ENCODE measurements at places on chromosomes 2 and 18.

DNA sequence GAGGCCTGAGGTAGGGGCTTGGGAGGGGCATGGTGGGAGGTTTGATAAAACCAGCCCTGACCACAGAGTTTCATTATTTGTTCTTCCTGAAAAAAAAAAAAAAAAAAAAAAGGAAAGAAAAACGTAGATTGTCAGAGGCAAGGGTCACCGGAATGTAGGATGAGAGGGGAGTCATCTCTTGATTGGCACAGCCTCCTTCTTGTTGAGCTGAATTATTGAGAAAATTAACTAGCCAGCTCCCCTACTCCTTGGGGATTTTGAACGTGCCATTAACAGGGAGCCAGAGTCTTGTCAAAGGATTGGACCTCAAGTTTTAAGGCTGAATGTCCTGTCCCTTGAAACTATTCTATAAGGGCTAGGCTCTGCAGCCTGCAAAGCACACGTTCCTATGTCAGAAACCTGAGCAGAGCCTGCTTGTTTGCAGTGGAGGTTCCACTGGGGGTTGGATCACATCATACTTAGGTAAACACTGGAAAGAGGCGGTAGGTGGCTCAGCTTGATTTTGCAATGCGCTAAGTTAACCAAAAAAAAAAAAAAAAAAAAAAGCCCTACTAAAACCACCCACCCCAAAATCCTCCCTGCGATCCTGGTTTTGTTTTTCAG, 2.3 kb downstream of the INHBB start:
- no peak for DNase-seq

GRCh38 chr18:36132756-36133155, 3.1 kb downstream of the ELP2 start:
- DNase-seq = no peak

GRCh38 chr18:43115076-43115921, at the start of gene RIT2:
RIT2 (minus strand) TSS chr18:43115685.
- DNase-seq = no peak

DNA sequence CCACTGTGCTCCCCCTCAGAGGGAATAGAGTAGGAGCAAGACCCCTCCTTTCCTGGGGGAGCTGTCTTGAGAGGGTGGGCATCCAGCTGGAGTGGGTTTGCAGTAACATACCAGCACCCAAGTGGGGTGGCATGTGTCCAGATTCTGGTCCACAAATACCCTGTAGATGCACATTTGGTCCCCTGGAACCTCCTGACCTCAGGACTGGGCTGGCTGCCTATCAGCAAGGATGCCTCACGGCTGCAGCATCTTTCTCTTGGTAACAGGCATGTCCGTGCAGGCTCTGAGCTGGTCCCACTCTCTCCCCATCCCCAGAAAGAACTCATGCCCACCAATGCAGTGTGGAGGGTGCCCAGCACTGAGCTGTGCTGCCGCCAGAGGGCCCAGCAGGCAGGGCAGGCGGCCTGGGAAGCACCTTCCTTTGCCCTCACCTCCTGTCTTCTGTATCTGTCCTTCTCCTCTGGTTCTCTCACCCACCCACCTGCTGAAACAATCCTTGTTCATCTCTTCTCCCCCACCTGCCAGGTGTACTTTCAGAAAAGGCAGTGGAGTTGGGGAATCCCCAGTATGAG, 47.4 kb downstream of the ITGB1BP1 start:
- DNase-seq = no peak

- DNase-seq = no peak
Observed at GRCh38 chr2:203867561-203868200, at the start of gene CTLA4. CTLA4 (plus strand) TSS chr2:203867771; CDS start chr2:203867943, 172 bp downstream.
